Uterine smooth muscle cell (primary cell): ENCODE measurements at places on chromosomes 13 and 19. TPM values are rescaled to one million over a fixed set of nuclear protein-coding genes. Genes with fewer than 3 reads are reported as not detected.

Gene MEDAG
- 1.1 and 3.5 TPM in 2 replicates for total RNA-seq

Gene MIR17HG
- total RNA-seq = 12.3 and 12.5 TPM in 2 replicates

Gene FCGBP
- total RNA-seq = 0.11 and 2.1 TPM in 2 replicates

Gene ICAM4
- 0.33 and 0.75 TPM in 2 replicates for total RNA-seq

Gene GJB6
- total RNA-seq = not detected in 2 replicates

Gene ANKLE1
- 0.44 and 1.00 TPM in 2 replicates for total RNA-seq

Gene S1PR4
- under 0.01 TPM in 1 of 2 replicates, not detected in the other for total RNA-seq

Gene GZMM
- total RNA-seq = 0.12 TPM in 1 of 2 replicates, not detected in the other

Gene CACNA1A
- total RNA-seq = 10.1 and 18.1 TPM in 2 replicates

Gene CFAP97D2
- not detected in 2 replicates for total RNA-seq

Gene CLEC17A
- 0.12 TPM in 1 of 2 replicates, not detected in the other for total RNA-seq

Gene METTL21C
- total RNA-seq = not detected in 2 replicates

Gene PABPC3
- total RNA-seq = 0.11 and 0.37 TPM in 2 replicates

Gene PSG11
- total RNA-seq = 0.11 TPM in 1 of 2 replicates, not detected in the other

Gene CLDN10
- total RNA-seq = not detected in 2 replicates

Gene CEACAM6
- not detected in 2 replicates for total RNA-seq

Gene ATXN8OS
- total RNA-seq = not detected in 2 replicates

Gene AP1M2
- total RNA-seq = 0.77 and 0.87 TPM in 2 replicates

Gene PODNL1
- under 0.01 and 1.2 TPM in 2 replicates for total RNA-seq

Gene PRR22
- total RNA-seq = 0.22 and 0.37 TPM in 2 replicates

Gene SRRM5
- total RNA-seq = not detected in 2 replicates

Gene ZGLP1
- 0.22 and 0.87 TPM in 2 replicates for total RNA-seq

Gene RPL18
- 1,690 and 1,891 TPM in 2 replicates for total RNA-seq

Gene PBX4
- 1.9 and 2.8 TPM in 2 replicates for total RNA-seq

Gene DAND5
- 0.12 TPM in 1 of 2 replicates, not detected in the other for total RNA-seq

Gene B3GNT8
- 1.5 TPM in 2 replicates for total RNA-seq

Gene KLK6
- total RNA-seq = not detected in 2 replicates

Gene PRX
- total RNA-seq = 1.4 and 3.9 TPM in 2 replicates

Gene AZU1
- not detected in 2 replicates for total RNA-seq

Gene WDR88
- total RNA-seq = not detected in 2 replicates

Gene CA11
- total RNA-seq = 0.77 and 2.1 TPM in 2 replicates

Gene CEBPA
- 0.11 and 0.25 TPM in 2 replicates for total RNA-seq

Gene SLC15A1
- total RNA-seq = not detected in 2 replicates

Gene ZSCAN4
- total RNA-seq = not detected in 2 replicates

Gene FCHO1
- total RNA-seq = 0.33 and 1.00 TPM in 2 replicates

Gene CGB3
- not detected in 2 replicates for total RNA-seq

Gene ZNF91
- 11.3 and 18.6 TPM in 2 replicates for total RNA-seq
